ENCODE measurements at places on chromosomes 1 and 21.

DNA sequence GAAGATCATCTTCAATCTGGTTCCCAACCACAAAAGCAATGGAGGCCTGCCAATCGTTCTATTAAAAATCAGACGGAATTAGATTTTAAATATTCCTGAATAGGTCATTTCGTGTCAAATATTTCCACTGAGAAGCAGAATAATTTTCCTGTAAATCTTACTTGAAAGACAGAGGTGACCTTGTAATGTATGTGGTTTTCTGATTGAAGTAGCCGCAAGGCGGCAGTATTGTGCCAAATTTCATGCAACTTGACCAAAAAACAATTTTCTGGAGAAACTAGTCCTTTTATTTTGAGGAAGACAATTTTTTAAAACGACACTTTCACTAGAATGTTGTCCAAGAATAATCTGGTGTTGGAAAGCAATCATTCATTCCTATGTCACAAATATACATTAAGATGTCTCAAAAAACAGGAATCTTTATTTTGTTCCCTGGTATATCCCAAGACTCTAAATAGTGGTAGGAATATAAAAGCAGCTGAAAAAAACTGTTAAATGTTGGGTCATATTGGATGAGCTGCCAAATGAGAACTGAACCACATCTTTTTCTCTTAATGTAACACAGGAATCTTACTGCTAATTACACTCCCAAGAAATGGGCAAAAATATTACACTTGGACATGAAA lies 33.6 kb downstream of the SPAG17 start:
- no peak overlapping the region for H3K27ac ChIP-seq
- no peaks in the 10 kb centered on the region for H3K4me1 ChIP-seq
- no peaks in the 10 kb centered on the region for H3K27me3 ChIP-seq
- no peak overlapping the region for H3K4me3 ChIP-seq
- H3K36me3 ChIP-seq: no peaks in the 10 kb centered on the region
- DNase-seq: peak; percentile 52

- no peak overlapping the region for H3K27ac ChIP-seq
- DNase-seq: no peak
- H3K4me1 ChIP-seq: no peaks in the 10 kb centered on the region
- no peak overlapping the region for H3K4me3 ChIP-seq
- H3K36me3 ChIP-seq: peaks cover 12% of the 10 kb centered on the region
Observed at GRCh38 chr1:107739201-107739600, 225.8 kb downstream of the VAV3 start.

DNA sequence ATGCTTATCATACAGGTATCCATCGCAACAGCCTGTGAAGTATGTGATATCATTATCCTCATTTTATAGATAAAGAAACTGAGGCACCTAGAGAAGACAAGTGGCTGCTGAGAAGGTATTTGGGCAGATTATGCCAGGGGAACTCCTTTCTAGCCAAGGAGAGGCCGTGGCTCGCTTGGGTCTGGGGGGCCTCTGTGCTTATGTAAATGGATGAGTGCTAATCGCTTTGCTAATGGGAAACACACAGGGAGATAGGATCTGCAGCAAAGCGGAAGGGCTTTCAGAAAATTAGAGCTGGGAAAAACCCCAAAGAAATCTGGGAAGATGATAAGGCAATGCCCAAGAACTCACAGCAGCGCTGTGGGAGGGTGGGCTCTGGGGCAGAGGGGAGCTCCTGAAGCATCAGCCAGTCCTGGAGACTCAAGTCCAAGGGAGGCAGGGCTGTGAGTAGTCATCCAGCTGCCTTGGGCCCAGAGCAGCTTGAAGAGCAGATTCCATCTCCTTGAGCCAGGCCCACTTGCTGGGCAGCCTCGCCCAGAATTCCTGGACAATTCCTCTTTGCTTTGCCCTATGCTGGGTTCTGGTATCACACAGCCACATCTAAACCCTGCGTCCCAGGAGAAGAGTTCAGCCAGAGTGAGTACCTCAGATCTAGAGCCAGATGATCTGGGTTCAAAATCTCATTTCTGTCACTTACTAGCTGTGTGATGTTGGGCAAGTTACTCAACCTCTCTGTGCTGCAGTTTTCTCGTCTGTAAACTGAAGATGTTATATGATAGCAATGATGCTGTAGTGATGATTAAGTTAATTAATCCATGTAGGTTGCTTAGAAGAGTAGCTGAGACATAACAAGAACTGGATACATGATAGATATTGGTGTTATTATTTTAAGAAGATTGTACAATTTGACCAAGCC lies 36.7 kb downstream of the FOXD2 start:
- H3K27me3 ChIP-seq: no peaks in the 10 kb centered on the region
- no peak overlapping the region for H3K27ac ChIP-seq
- H3K36me3 ChIP-seq: no peaks in the 10 kb centered on the region
- DNase-seq: no peak
- H3K4me3 ChIP-seq: no peak overlapping the region
- H3K4me1 ChIP-seq: no peaks in the 10 kb centered on the region

GRCh38 chr1:44855742-44856141 lies 12.7 kb upstream of the PTCH2 start:
- no peaks in the 10 kb centered on the region for H3K4me1 ChIP-seq
- no peak overlapping the region for H3K4me3 ChIP-seq
- H3K27ac ChIP-seq: no peak overlapping the region
- no peak for DNase-seq
- no peaks in the 10 kb centered on the region for H3K27me3 ChIP-seq
- peaks cover 5% of the 10 kb centered on the region for H3K36me3 ChIP-seq

- no peak overlapping the region for H3K4me3 ChIP-seq
- no peak for DNase-seq
- H3K27me3 ChIP-seq: peaks cover 31% of the 10 kb centered on the region
- H3K4me1 ChIP-seq: peaks cover 63% of the 10 kb centered on the region
Observed at GRCh38 chr1:180231506-180231921, 1.4 kb downstream of the LHX4 start.

DNA sequence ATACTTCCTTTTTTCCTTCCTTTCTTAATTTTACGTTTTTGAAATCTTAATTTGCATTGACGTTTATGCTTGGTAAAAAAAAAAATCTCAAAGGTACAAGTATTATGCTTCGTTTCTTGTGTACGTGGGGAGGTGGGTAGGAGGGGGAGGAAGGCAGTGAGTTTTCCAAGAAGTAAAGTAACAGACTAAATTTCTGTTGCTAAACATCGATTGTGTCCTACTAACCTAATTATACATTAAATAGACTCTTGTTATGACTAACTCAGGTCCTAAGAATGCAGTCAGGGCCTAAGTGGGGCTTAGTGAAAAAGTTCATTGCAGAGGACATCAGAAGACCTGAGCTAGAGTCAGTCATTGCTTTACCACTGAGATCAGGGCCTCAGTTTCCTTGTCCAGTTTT lies 17.5 kb downstream of the NEK7 start:
- no peaks in the 10 kb centered on the region for H3K27me3 ChIP-seq
- peaks cover 84% of the 10 kb centered on the region for H3K4me1 ChIP-seq
- peak overlapping the region; percentile 84 for H3K27ac ChIP-seq

DNA sequence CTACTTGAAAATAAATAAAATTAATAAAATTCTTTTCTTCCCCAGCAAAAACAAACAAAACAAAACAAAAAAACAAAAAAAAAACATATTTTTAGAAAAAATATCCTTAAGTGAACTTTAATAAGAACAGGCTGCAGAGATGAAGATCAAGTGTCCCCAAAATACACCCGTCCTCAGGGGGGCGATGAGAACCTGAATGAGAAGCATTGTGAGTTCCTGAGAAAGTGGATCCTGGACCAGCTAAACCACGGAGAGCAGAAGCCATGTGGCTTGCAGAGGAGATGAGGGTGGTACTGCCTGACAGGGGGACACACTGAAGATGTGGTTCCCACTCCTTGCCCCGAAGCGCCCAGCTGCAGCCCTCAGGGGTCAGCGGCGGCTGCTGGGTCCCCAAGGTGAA lies 89.3 kb downstream of the ITPKB start:
- H3K36me3 ChIP-seq: peaks cover 43% of the 10 kb centered on the region
- peak overlapping the region; percentile 42 for H3K27ac ChIP-seq

- no peaks in the 10 kb centered on the region for H3K27me3 ChIP-seq
- no peaks in the 10 kb centered on the region for H3K4me1 ChIP-seq
- no peaks in the 10 kb centered on the region for H3K36me3 ChIP-seq
- H3K27ac ChIP-seq: no peak overlapping the region
- no peak overlapping the region for H3K4me3 ChIP-seq
Observed at GRCh38 chr1:108016451-108016920, 51.5 kb upstream of the VAV3 start.

- DNase-seq: no peak
- H3K27me3 ChIP-seq: peaks cover 10% of the 10 kb centered on the region
- no peak overlapping the region for H3K4me3 ChIP-seq
Observed at GRCh38 chr1:161740921-161741320, 8.7 kb upstream of the DUSP12 start.

GRCh38 chr1:95583661-95584210 lies 349.7 kb downstream of the RWDD3 start:
- H3K4me3 ChIP-seq: no peak overlapping the region
- no peaks in the 10 kb centered on the region for H3K36me3 ChIP-seq
- no peaks in the 10 kb centered on the region for H3K4me1 ChIP-seq
- no peaks in the 10 kb centered on the region for H3K27me3 ChIP-seq
- DNase-seq: no peak
- no peak overlapping the region for H3K27ac ChIP-seq

Data from CD4-positive, CD25-positive, alpha-beta regulatory T cell (primary cell).